Heart right ventricle (tissue), 16 donors: ENCODE measurements at places on chromosomes 4 and X. TPM values are rescaled to one million over a fixed set of nuclear protein-coding genes. Genes with fewer than 3 reads are reported as not detected.

Gene ETDA
- not detected for polyA plus RNA-seq

- DNase-seq, result no peak
Observed at GRCh38 chr4:172207886-172208285, 394.7 kb downstream of the GALNTL6 start.

DNA sequence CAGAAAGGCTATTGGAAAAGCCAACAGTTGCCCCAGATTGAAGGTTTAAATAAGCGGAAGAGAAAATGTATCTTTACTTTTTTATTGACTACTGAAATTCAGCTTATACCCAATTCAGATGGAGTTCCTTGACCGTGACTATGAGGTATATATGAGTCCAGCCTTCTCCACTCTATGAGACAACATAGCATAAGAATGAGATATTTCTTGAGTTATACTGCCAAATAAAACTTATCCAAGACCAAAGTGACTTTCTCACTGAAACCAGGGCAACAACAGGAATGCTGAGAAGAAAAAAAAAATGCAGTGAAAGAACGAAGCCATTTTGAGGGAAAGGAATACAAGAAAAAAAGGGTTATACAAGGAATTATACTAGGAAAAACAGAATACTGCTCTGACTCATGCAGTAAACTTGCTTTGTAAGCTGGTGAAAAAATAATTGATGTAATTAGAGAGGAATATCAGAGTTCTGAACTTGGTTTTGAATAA, 16.3 kb upstream of the PDK3 start:
- DNase-seq, result no peak

Gene HSFX2
- polyA plus RNA-seq, result 2.3 TPM

Gene SHISA3
- polyA plus RNA-seq, result 19.0 TPM

Gene PDE5A
- 1.5 TPM for polyA plus RNA-seq

DNA sequence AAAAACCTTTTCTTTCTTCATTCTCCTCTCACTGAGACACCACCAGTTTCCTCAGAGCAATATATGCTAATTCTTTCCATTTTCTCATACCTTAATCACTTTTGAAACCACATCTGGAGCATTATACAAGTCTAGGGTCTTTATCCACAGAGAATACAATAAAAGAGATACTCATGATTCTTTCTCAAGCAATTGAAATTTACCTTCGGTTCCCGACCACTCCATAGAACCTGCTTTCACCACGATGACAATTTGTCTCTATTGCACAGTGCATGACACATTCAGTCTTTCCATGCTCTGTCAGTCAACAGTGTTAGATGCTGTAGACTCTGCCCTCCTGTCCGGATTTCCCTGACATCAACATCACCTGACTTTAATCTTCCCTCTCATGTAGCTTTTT, 409.3 kb upstream of the NWD2 start:
- no peak for DNase-seq
